Panc1 (cell line): ENCODE measurements at places on chromosomes 13 and 19. TPM values are rescaled to one million over a fixed set of nuclear protein-coding genes. Genes with fewer than 3 reads are reported as not detected.

GRCh38 chr19:50286443-50286842 lies 42.7 kb downstream of the KCNC3 start:
- no peaks in the 10 kb centered on the region for H3K4me1 ChIP-seq
- no peak overlapping the region for H3K4me3 ChIP-seq
- no peaks in the 10 kb centered on the region for H3K36me3 ChIP-seq
- H3K27ac ChIP-seq, result no peak overlapping the region

Gene ZNF729
- total RNA-seq, result not detected

DNA sequence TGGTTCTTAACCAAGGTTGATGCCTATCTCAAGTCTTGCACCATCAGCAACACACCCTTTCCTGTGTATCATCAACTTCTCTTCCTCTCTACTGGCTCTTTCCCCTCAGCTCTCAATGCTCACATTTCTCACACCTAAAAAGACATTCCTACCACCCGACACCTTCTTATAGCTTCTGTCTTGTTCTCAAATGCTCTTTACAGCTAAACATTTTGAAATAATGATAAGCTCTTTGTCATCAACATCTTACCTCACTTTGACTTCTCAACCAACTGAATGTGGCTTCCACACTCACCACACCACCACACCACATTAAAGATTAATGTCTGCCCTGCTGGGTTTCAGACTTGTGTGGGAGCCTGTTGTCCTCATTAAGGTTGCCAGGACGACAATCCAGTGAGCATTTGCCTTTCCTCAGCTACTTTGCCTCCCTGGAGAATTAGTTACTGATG lies 67.8 kb downstream of the RXFP2 start:
- H3K4me1 ChIP-seq, result no peaks in the 10 kb centered on the region
- H3K27me3 ChIP-seq, result no peaks in the 10 kb centered on the region
- no peaks in the 10 kb centered on the region for H3K36me3 ChIP-seq
- DNase-seq, result no peak
- no peak overlapping the region for H3K27ac ChIP-seq

DNA sequence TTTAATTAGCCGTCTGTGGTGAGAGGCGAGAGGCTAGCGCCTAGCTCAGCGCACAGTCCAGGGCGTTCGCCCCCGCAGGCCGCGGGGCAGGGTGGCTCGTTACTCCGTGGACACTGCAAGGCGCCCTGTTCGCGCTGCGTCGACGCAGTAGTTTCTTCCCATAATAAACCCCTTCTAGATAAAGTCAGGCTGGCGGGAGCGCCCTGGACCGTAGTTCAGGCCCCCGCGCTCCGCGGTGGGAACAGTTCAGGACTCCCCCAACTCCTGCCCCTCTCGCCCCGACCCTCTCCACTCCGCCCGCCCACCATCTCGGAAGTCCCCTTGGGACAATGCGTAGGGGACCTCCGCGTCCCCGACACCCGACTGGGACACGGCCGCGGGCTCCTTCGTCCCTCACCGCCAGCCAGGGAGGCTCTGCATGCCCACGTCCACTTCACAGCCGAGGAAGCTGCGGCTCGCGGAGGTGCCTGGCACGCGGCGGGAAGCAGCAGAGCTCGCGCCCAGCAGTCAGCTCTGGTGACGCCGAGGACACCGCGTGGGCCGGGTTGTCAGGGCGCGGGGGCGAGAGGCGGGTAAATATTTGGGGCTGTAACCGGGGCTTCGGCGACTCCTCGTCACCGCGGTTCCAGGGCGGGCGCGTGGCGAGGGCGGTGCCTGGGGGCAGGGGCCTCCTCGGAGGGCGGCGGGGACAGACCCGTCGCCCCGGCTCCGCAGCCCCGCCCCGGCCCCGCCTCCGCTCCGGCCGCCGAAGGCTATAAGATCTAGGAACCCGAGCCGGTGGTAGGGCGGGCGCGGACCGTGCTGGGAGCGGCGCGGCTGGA lies at the start of gene RGCC:
TSS of gene RGCC (plus strand) at position 783 of the 821 bp plus-strand sequence. CDS start 158 bp downstream, outside the sequence.
- no peaks in the 10 kb centered on the region for H3K27me3 ChIP-seq
- H3K27ac ChIP-seq, result no peak within 1 kb of the TSS
- DNase-seq, result no peak
- H3K4me1 ChIP-seq, result no peaks in the 10 kb centered on the region; the same call in 1 of the 2 replicates

GRCh38 chr13:65966991-65967451 lies 1263.1 kb downstream of the PCDH9 start:
- H3K4me3 ChIP-seq, result no peak overlapping the region
- no peak overlapping the region for H3K27ac ChIP-seq
- H3K36me3 ChIP-seq, result no peaks in the 10 kb centered on the region
- no peaks in the 10 kb centered on the region for H3K27me3 ChIP-seq
- no peaks in the 10 kb centered on the region for H3K4me1 ChIP-seq

DNA sequence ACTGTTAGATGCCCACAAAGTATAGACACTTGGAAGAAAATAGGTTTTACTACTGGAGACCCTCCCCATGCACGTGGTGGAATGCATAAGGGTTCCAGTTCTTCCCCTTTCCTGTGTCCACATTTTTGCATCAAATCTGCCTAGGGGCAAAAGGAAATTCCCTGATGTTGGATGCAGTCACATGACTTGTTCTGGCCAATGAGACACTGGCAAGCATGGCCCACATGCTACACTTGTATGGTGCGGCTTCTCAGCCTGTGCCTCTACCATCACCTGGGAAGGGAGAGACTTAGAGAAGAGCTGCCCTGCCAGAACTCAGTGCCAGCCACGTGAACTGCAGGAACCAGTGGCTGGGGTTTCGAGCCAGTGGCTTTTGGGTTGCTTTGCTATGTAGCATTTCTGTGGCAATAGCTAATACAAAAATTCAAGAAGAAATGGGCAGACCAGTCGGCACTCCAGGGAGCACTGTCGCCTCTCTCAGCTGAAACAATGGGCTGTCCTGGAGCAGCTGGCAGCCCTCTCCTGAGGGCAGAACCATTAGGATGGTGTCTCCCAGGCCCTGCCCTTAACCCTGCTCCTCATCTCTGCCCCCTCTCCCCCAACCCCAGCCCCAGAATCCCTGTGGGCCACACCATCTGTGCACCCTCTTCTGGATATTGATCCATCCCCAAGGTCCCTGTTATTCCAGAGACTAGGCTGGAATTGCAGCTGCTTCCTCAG lies 634.0 kb downstream of the UQCRFS1 start:
- no peak for DNase-seq
- H3K27me3 ChIP-seq, result no peaks in the 10 kb centered on the region
- no peaks in the 10 kb centered on the region for H3K4me1 ChIP-seq
- H3K4me3 ChIP-seq, result no peak overlapping the region
- no peak overlapping the region for H3K27ac ChIP-seq

Gene CNN1
- total RNA-seq, result 0.98 TPM

- H3K27me3 ChIP-seq, result no peaks in the 10 kb centered on the region
- peak; percentile 65 for DNase-seq
- H3K4me1 ChIP-seq, result peaks cover 14% of the 10 kb centered on the region
- H3K27ac ChIP-seq, result peak within 1 kb of the TSS; percentile 92
Observed at GRCh38 chr19:36115453-36116343, at the start of gene TBCB. Gene TBCB (plus strand): TSS chr19:36115468. CDS start chr19:36115561, 93 bp downstream.

DNA sequence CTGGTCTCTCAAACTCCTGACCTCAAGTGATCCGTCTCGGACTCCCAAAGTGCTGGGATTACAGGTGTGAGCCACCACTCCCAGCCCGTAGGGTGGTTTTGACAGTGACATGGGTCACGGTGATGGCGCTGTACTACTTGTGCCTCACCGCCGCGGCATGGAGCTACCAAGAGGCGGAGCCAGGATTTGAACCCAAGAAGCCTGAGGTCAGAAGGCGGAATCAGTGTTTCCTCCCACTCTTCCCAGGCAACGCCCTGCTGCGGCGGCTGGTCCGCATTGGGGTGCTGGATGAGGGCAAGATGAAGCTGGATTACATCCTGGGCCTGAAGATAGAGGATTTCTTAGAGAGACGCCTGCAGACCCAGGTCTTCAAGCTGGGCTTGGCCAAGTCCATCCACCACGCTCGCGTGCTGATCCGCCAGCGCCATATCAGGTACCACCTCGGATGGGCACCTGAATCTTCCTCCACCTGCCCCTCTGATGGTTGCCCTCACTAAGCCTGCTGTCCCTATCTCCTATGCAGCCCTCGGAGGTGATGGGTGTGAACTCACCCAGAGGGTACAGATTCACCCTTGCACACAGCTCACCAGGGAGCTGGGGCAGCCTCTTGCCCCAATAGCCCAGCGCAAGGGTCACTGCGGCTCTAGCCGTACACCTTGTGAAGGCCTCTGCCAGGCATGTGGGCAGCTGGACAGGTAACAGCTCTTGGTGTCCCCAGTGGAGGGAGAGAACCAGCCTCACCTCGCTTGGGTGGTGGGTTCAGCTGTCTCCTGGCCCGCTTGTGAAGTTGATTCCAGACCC lies 5.6 kb downstream of the RPS9 start:
- DNase-seq, result no peak
- no peak overlapping the region for H3K27ac ChIP-seq
- no peaks in the 10 kb centered on the region for H3K27me3 ChIP-seq
- H3K4me3 ChIP-seq, result no peak overlapping the region

DNA sequence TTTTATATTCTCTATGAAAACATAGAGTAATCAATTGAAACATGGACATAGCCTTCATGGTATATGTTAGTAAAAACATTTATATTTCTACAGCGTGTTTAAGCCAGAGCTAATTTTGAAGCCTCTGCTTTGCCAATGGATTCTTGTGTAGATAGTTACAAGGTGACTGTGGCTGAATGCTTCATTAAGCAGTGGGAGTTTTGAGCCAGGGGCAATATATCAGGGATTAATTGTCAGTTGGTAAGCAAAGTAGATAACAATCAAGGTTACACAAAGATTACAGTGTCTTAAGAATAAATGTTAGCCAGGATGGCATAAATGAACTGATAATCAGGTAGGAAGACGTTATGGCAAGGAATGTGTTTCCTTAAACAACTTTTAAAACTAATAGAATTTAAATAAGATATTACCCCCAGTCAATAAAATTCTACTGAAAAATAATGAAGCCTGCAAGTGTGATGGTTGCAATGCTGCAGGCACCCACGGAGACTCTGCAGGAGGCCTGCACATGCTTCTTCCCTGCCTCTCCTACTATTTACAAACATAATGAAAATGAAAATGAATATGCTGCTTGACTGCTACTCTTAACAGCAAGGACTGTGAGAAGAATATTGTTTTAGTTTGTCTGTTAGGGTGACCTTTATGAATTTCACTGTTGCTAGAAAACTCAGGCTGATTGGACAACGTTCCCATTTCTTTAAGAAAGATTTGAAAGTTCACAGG lies 588.5 kb downstream of the GPC5 start:
- H3K27me3 ChIP-seq, result no peaks in the 10 kb centered on the region
- no peaks in the 10 kb centered on the region for H3K4me1 ChIP-seq
- no peak for DNase-seq
- H3K27ac ChIP-seq, result no peak overlapping the region

Gene ATP4A
- total RNA-seq, result not detected

Gene NKG7
- 0.23 TPM for total RNA-seq

- H3K4me1 ChIP-seq, result no peaks in the 10 kb centered on the region
- no peak overlapping the region for H3K27ac ChIP-seq
- no peaks in the 10 kb centered on the region for H3K36me3 ChIP-seq
- H3K4me3 ChIP-seq, result no peak overlapping the region
- H3K27me3 ChIP-seq, result no peaks in the 10 kb centered on the region
Observed at GRCh38 chr13:68927387-68928026, 1180.1 kb upstream of the ATXN8OS start.

DNA sequence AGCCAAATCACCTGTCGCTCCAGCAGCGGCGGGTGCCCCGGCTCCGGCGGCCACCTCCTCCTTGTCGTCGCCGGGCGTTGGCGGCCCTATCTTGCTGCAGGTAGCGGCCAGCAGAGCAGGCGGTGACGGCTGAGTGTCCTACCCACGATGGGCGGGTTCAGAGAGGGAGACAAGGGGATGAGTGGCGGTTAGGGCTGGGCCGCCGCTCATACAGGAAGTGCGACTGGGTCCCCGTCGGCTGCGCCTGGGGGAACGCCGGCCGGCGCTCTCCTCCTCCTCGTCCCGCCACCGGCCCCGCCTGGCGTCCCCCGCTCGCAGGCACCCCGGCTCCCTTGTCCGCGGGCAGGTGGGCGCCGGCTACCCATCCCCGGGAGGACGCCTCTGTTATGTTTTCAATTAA lies 1692.0 kb downstream of the SLITRK5 start:
- no peaks in the 10 kb centered on the region for H3K4me1 ChIP-seq
- H3K27me3 ChIP-seq, result no peaks in the 10 kb centered on the region
- H3K36me3 ChIP-seq, result no peaks in the 10 kb centered on the region
- H3K27ac ChIP-seq, result no peak overlapping the region

GRCh38 chr13:29761815-29762214 lies 88.6 kb downstream of the UBL3 start:
- no peak overlapping the region for H3K4me3 ChIP-seq
- no peaks in the 10 kb centered on the region for H3K4me1 ChIP-seq
- DNase-seq, result no peak
- no peak overlapping the region for H3K27ac ChIP-seq
- H3K27me3 ChIP-seq, result no peaks in the 10 kb centered on the region
